RCC 7860 (cell line): ENCODE measurements at places on chromosomes 4 and X.

- no peak for DNase-seq
Measured at GRCh38 chrX:68761086-68761485, 67.7 kb upstream of the EFNB1 start.

DNA sequence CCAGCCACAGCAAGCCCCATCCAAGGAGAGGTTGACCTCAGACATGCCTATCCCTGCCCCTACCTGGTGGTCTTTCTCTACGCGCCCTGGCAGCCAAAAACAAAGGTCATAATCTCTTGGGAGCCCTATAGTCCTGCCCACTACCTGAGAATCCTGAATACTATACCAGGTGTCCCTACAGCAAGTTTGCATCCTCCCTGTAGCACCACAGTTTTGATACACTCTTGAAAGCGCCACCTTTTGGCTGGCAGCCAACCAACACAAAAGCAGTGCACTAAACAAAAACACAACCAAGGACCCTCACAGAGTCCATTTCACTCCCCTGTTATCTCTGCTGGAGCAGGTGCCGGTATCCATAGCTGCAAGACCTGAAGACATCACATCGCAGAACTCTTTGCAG, 523.8 kb upstream of the CPEB2 start:
- no peak for DNase-seq

GRCh38 chr4:121183361-121183760, 19.2 kb upstream of the TNIP3 start:
- no peak for DNase-seq

GRCh38 chrX:68922013-68922412, 93.2 kb downstream of the EFNB1 start:
- DNase-seq = no peak

DNA sequence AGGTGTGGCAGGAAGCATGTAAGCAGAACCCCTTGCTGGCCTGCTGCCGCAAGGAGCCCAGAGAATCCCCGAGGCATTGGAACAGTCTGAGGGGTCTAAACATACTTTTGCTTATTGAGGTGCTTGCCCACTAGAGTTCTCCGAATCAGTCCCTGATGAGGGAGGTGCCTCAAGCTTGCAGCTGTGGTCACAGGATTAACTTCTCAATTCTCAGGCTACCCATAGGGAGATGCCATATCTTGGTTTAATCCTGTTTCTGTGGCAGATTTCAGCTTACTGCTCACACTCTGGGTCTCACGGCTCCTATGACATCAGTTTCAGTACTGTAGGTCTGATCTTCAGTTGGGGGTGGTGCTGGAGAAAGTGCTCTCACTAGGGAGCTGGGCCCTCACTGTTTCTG, 39.9 kb downstream of the CCNG2 start:
- no peak for DNase-seq

- DNase-seq = no peak
Measured at GRCh38 chr4:178309890-178310289, 867.7 kb upstream of the AGA start.

DNA sequence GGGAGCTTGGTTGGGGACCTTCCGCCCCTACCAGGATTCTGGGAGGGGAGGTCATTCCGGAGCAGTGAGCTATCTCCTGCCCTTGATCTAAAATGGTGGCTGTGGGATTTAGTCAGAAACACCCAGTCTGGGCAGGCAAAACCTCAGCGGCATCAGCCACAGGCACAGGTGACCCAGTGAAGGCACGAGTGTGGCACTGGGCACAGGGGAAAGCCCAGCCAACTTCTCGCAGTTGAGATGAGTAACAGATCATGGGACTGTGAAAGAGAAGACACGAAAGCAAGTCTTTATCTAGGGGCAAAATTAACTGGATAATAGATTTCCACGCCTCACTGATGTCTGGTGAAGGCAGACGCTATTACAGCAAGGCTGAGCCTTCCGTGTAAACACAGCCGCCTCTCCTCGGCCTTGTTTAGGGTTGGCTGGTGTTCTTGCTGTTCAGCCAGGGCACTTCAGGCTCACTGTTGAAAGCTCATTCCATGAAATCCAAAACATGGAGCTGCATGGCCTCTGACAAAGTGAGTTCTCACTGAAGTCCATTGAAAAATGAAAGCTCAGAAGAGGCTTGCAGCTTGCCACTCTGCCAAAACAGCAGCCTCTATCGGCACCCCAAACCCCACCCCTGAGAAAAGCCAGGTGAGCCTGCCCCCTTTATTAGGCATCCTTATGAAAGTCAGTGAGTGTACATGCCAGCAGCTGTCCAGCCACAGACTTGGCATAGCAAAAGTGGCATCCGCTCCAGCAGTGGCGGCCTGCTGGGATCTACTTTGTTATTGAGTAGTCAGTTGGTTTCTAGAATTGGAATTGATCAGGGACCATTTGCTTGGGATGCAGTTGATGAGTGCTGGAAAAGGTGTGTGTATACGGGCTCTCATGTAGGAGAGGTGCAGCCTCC, 102.3 kb upstream of the MTM1 start:
- DNase-seq = no peak

- peak; percentile 27 for DNase-seq
Measured at GRCh38 chrX:153688911-153689590, 1.3 kb downstream of the SLC6A8 start.

DNA sequence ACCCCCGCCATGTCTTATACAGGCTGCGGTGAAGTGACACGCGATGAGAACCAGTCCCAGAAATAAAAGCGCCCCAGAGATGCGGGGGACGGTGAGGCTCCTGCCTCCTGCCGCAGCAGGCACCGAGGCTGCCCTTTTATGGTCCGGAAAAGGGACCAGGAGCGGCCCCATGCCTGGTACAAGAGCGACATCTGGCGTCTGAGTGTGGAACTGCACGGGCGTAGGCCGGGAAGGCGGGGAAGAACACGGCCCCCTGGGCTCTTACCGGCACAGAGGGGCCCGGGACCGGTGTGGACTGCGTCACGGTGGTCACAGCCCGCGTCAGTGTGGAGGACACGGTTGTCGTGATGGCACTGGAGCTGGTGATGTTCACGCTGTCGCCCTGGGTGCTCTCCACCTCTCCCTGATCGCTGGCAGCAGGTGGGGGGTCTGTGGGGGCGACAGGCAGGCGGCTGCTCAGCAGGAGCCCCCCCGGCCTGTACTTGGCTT, 8.9 kb upstream of the RENBP start:
- no peak for DNase-seq

DNA sequence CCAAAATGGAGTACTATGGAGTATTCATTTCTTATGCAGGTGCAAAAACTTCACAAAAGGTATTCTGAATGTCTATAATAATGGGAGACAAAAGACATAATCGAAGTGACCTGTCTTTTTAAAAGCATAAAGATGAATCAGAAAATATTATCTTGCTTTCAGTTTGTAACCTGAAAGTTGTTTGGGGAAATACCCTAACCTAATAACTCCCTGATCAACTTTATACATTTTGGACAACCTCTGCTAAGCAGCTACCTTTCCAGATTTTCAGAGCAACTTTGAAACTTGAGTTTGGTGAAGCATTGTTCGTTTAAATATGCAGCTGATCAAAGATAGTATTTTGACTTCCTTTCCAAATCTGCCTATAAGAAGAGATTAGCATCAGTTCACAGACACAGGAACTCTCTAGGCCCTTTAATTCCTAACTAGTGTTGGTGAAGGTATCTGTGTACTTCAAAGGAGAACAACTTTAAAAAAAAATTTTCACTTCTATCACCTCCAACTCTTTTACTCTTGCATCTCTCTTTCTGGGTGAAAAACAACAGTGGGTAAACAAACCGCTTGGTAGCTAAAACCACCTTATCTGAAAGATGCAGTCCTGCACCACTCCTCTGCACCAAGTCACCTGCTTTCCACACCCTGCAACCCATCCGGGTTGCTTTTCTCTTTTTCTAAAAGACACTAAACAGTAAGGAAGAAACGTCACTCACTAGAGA, 26.5 kb downstream of the CD40LG start:
- DNase-seq = no peak

DNA sequence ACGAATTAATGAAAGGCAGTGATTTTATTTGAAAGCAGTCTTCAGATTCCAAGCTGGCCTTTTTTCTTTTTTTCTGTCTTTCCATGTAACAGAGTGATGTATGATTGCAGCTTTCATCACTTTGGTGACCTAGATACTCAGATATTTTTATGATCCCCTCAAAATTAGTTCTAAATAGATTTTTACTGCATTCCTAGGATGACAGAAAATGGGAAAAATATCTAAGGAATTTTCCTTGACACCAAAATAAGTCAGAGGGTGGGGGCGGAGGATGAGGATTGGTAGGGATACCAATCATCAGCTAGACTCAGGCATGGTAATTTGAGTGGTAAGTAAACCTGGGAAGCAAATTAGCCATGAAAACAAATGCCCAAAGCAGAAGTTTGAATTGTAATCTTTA, 11.9 kb upstream of the HMGB2 start:
- peak; percentile 34 for DNase-seq

- DNase-seq = no peak
Measured at GRCh38 chr4:182885738-182886077, 31.5 kb downstream of the DCTD start.

- DNase-seq = no peak
Measured at GRCh38 chrX:38664285-38664684, 102.9 kb downstream of the TSPAN7 start.

GRCh38 chr4:109979920-109980717, 67.4 kb downstream of the EGF start:
- peak; percentile 54 for DNase-seq

DNA sequence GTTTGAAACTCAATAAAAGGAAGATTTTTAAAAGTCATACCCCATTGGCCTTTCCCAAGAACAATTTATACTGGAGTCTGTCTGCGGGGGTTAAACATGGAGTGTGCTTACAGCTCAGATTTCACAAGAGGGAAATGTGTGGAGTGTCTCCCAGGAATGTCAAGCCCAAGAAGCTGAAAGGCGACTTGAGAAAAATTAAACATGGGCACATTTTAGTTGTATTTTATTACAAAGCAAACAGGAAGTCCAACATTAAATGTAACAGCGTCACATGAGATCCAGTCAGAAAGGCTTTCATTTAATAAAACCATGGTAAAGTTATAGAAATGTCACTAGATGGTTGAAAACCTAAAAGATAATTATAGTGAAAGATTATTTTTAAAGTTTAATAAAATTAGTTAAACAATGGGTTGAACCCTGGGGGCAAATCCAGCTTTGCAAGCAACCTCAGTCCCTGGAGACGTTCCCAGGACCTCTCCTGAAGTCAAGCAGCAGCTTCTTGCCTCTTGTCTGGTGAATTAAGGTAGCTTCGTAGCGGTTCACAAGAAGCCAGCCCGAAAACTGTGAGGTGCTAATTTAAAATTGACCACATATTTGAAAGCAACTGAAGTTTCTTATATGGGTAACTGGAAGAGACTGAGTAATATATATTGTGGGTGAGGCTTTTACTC, 168.4 kb upstream of the EDNRA start:
- DNase-seq = no peak

DNA sequence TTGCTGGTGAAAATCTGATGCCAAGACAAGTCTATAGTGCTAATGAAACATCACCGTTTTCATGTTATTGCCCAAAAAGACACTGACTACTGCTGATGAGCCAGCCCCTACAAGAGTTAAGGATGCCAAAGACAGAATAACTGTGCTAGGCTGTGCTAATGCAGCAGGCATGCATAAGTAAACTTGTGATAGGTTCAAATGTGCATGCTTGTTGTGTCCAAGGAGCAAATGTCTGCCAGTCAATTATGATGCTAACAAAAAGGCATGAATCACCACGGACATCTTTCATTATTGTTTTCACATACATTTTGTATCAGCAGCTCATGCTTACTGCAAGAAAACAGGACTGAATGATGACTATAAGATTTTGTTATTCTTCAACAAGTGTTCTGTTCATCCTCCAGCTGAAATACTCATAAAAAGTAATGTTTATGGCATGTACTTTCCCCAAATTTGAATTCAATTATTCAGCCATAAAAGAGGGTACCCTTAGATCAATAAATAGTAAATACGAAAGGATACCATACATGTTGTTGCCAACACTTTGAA, 306.9 kb upstream of the ARSJ start:
- no peak for DNase-seq

DNA sequence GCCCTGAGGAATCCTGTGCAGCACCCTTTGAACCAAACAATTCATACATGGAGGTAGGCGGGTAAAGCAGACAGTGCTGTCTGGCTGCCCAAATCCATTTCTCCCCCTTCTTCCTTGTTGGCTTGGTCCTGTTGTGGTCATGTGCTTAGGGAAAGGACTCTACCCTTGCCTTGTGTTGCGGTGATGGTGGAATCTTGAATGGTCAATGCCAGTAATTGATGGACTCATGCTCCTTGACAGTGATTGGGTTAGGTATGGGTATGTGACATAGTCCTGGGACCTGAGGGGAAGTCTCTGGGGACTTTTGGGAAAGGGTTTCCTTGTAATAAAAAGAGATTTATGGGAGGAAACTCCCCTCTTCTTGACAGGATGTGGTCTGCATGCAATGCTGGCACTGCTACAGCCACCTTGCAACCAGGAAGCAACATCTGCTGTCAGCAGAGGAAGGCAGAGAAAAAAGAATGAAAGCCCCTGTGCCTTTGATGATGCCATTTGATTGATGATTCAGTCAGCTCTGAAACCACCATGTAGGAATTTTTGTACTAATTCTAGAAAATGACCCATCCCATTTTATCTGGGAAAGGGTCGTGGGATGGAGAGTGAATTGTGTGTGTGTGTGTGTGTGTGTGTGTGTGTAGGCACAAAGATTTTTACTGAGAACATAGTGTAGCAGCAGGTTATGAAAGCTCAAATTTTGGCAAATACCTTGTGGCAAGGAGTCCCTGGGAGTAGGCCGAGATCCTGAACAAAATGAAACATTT, 30.0 kb upstream of the HUWE1 start:
- DNase-seq = peak; percentile 57

- peak; percentile 93 for DNase-seq
Measured at GRCh38 chr4:128355305-128355704, 67.7 kb upstream of the PGRMC2 start.

DNA sequence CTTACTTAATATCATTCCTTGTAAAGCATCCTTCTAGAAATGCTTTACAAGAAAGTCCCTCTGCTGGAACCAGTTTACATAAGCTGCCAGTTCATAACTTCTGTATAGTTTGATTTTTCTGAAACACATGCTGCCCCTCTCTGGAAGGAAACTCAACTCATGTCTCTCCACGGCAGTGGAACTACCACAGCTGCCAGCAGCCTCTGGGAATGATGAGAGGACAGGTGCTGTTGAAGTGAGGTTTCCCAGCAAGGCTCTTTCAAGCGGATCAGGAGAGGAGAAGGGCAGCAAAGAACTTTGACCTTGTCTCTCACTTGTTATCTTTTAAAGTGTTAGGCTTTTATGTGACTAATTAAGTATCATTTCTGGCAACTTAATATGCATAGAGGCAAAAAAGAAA, 7.3 kb downstream of the GRPR start:
- no peak for DNase-seq

GRCh38 chrX:40249582-40249981, 151.8 kb upstream of the BCOR start:
- no peak for DNase-seq

- no peak for DNase-seq
Measured at GRCh38 chrX:97984641-97985040, 1100.9 kb downstream of the RPA4 start.

GRCh38 chr4:168648494-168648893, 151.6 kb downstream of the PALLD start:
- DNase-seq = no peak
